ENCODE measurements at places on chromosomes 12 and 14.

GRCh38 chr12:111430433-111431353 lies 25.0 kb downstream of the SH2B3 start:
- DNase-seq: no peak

DNA sequence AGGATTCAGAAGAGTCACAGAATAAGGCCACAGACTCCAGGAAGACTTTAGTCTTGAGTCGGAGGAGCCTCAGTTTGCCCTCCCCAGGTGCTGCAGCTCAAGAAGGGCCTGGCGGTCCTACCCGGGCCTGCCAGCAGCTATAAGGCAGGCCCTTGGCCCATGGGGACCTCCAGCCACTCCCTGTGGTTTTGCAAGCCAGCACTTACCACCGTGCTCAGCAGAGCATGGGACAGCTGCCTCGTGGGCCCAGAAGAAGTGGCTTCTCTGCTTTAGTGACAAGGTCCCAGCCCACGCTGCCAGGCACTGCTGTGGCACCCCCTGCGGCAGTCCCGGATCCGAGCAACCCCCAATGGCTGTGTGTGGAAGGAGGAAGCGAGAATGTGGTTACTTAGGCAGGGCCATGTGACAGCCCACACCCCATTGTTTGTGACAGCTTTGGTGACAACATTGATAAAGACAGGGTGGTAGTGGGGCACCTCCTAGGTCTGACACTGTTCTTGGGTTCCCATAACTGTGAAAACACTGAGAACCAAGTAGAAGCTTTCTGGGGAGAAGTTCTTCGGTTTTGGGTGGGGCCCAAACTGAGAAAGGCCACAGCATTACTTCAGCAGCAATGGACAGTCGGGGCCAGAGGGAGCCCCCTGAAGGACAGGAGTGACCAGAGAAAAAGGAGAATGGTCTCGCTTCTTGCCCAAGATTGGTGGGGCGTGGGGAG lies at the start of gene SELPLG:
Gene SELPLG (minus strand): TSS at position 361 of the 715 bp plus-strand sequence. CDS start 9,587 bp downstream, outside the sequence.
- DNase-seq: no peak

DNA sequence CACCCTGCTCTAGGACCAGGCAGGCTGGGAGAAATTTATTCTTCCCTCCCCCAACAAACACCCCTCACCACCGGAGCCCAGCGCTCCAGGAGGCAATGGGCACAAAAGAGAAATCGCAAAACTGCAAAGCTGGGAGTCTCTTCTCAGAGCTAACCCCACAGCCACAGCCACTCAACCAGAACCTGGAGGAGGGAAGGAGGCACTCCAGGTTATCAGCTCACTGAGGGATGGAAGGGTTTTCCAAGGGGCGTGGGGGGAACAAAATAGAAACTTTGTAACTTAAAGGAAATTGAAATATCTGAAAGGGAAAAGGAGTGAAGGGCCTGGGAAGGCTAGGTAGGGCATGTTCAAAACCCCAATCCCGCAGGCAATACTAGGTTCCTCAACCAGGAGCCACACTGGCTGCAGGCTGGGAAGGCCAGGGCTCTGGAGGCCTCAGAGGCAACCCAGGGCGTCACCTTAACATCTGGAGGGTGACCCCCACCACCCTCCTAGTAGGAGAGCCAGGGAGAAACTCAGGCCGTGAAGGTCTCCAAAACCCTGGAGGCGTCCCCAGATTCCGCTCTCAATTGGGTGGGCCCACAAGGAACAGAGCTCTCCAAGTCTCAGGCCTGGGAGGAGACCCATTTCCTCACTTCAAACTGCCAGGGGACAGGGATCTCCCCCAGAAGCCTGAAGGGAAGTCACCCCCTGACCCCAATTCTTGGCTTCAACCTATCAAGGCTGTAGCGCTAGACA lies 3.2 kb downstream of the KDM2B start:
- DNase-seq: no peak

DNA sequence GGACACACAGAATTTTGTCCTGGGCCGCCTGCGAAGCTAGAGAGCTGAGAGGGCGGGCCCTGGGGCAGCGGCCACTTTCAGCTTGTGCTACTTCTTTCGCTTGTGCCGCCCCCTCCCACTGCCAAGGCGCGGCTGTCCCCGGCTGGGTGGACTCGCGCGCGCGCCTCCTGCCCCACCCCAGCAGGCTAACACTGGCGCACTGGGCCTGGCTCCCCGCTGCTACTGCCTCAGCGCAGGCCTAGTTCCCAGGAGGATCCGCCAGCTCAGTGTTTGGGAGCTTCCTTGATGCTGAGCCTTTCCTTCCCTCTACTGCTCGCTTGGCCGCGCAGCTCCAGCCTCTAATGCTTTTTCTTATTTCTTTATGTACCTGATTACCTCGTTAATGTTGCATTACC lies 27.4 kb upstream of the METAP2 start:
- no peak for DNase-seq

- DNase-seq: no peak
Measured at GRCh38 chr12:57148469-57149244, 1.2 kb upstream of the LRP1-AS start.

DNA sequence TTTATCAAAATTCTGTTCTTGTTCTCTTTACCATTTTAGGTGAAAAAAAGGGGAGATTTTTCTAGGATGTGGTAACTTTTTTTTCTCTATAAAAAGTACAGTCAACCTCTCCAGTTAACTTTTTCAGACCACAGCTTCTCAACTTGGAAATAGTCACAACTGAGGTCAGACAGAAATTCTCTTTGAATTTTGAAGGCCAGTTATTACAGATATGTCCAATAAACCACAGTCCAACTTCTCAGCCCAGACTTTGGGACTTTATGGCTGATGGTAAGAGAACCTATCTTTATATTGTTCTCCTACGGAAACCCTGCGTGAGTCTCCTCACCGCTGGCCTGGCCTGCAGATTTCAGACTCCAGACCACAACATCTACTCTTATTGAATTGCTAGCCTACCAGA lies 176.7 kb downstream of the DACT1 start:
- DNase-seq: no peak

GRCh38 chr12:29656762-29657538 lies 126.8 kb downstream of the TMTC1 start:
- DNase-seq: no peak

DNA sequence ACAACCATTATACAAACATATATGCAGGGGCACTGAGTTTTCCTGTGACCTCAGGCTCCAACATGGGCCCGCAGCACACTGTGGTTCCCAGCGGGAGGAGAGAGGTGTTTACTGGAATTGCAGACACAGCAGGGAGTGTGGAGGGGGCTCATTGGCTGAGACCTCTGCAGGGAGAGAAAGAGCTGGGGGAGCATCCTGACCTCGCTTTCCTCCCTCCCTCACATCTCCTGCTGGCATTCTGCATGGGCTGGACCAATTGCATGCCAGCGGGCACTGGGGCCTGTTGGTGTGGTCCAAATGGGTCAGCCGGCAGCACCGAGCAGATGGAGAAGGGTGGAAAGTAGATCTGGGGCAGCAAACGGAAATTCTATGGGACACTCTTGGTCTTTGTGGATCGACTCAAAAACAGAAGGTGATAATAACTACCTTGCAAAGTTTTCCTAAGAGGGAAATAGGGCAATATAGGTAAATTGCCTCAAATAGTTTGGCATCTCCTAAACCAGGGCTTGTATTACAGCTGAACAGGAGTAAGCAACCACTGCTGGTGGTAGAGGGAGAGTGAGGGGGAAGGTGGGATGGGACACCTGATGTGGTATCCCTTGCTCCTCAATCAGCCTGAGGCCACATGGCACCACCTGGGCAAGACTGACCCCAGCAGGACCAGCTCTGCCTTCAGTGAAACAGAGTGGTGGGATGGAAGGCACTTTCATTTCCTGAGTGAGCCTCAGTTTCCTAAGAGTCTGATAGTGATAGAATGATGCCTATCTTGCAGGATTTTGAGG lies 86.9 kb downstream of the NTF3 start:
- no peak for DNase-seq

DNA sequence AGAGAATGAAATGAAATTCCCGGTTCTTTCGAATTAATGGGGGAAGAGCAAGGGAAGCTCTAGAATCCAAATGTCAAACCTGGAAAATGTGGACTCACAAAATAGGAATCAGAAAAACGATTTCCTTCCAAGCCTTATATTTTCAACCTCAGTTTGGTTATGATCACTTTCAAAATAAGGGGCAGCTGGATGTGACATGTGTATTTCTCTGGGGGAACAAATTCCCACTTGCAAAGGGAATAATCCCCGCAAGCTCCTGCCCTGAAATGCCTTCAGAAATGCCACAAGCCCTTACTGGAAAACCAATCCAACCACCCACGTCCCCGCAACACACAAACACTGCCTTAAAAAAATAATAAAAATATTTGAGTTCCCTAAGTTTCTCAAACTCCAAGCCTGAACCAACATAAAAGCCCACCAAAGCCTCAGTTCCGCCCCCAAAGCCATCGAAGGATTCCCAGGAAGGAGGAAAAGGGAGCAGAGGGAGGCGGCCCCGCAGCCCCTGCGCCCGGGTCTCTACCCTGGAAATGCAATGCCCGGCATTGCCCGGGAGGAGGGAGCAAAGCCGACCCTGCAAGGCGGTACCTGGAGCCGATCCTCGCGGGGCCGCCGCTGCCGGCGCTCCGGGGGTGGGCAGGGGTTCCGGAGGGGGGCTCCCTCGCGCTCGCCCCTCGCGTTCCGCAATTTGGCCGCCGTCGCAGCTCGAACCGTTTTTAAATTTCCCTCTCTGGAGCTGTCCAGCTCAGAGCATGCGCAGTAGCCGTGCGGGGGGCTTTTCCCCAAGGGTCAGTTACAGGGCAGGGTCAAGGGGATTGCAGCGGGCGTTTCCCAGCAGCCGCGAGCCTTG lies at the start of gene FOXN4:
Gene FOXN4 (minus strand): TSS at position 751 of the 847 bp plus-strand sequence. CDS start 963 bp downstream, outside the sequence.
- no peak for DNase-seq

GRCh38 chr14:95056476-95056875 lies 100.9 kb downstream of the DICER1 start:
- DNase-seq: peak; percentile 52

DNA sequence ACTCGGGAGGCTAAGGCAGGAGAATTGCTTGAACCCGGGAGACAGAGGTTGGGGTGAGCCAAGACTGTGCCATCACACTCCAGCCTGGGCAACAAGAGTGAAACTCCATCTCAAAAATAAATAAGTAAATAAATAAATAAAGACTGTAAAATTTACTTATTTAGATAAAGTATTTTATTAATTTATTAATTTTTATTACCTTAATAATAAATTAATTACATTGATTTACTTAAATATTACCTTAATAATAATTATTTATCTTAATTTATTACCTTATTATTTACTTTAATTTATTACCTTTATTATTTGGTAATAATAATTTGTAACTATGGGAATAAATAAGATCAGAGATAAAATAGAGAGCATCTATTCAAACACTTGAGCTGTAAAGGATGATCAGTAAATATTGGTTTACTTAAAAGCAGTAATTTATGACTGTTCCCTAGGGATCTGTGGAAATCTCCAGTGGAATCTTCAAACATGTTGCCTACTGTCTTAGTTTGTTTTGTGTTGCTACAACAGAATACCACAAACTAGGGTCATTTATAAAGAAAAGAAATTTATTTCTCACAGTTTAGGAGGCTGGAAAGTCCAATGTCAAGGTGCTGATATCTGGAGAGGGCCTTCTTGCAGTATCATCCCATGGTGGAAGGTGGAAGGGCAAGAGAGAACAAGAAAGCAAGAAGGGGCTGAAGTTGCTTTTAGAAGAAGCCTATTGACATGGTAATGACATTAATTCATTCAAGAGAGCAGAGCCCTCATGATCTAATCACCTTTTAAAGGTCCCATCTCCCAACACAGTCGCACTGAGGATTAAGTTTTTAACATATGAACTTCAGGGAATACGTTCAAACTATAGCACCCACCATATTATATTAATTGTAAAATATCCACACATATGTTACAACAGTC lies 37.1 kb downstream of the SOCS2 start:
- no peak for DNase-seq

- DNase-seq: no peak
Measured at GRCh38 chr14:23421594-23421993, 13.5 kb upstream of the MYH6 start.

DNA sequence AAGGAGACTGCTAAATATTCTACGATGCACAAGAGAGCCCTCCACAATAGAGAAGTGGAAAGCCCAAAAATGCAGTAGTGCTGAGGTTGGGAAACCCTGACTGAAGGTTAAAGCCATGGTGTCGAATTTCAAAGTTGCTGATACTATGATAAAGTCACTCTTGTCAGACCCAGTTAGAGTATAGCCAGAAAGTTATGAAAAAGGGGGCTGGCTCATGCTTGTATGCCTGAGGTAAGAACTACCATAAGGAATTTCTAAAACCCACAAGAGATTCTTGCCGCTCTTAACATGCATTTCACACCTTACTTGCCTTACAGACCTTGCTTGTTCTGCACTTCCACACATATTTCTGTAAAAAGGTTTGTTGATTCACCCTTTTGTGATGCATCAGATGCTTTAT lies 184.6 kb downstream of the SLC6A15 start:
- DNase-seq: no peak

GRCh38 chr14:31941487-31941886 lies 135.6 kb upstream of the ARHGAP5 start:
- no peak for DNase-seq

- DNase-seq: no peak
Measured at GRCh38 chr12:40107803-40108620, 2.1 kb upstream of the SLC2A13 start.

DNA sequence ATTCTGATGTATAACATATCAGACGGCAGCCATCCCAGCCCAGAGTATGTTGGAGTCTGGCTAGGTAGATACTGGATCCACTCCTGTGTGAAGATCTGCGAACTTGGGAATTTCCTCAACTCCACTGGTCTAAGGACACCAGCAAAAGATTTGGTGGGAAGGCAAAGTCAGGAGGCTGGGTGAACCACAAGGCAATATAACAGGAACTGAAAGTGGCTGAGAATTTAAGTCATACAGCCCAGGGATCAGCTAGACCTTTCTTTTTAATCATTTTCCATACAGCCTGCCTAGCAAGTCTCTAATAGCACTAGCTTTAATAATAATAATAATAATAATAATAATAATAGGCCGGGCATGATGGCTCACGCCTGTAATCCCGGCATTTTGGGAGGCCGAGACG lies 34.8 kb downstream of the BRAP start:
- DNase-seq: no peak

GRCh38 chr12:51863363-51863932 lies 14.9 kb upstream of the FIGNL2 start:
- DNase-seq: no peak

- DNase-seq: no peak
Measured at GRCh38 chr14:102415671-102416070, 52.9 kb downstream of the TECPR2 start.

- peak; percentile 40 for DNase-seq
Measured at GRCh38 chr12:6647083-6647604, at the start of gene ACRBP. Gene ACRBP (minus strand): TSS chr12:6647432. CDS start chr12:6647366, 66 bp downstream.

DNA sequence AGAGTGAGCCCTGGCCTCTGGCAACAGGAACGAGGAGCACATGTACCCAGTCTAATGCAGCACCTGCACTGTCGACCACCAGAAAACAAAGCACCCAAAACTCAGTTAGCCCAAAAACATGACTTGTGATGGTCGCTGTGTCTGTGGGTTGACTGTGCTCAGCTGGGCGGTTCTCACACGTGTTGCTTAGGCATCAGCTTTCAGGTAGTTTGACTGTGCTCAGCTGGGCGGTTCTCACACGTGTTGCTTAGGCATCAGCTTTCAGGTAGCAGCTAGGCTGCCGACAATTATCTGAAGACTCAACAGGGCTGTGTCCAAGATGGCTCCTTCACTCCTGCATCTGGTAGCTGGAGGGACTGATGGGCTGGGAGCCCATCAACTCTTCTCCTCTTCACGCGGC lies 1.2 kb upstream of the LRCOL1 start:
- no peak for DNase-seq

GRCh38 chr14:103057372-103058163 lies at the start of gene CDC42BPB:
Gene CDC42BPB (minus strand): TSS chr14:103057549. CDS start chr14:103057173, 376 bp downstream.
- peak; percentile 92 for DNase-seq

- no peak for DNase-seq
Measured at GRCh38 chr14:21106176-21106497, 5.3 kb downstream of the TMEM253 start.

GRCh38 chr14:25464078-25464477 lies 414.1 kb upstream of the STXBP6 start:
- DNase-seq: no peak

Measured in NCI-H774 (cell line).